ENCODE measurements at places on chromosomes 12 and 14.

- DNase-seq = no peak
Measured at GRCh38 chr14:60329274-60329673, 80.3 kb downstream of the PPM1A start.

GRCh38 chr12:57496822-57497221 lies 9.0 kb downstream of the MARS1 start:
- no peak for DNase-seq

DNA sequence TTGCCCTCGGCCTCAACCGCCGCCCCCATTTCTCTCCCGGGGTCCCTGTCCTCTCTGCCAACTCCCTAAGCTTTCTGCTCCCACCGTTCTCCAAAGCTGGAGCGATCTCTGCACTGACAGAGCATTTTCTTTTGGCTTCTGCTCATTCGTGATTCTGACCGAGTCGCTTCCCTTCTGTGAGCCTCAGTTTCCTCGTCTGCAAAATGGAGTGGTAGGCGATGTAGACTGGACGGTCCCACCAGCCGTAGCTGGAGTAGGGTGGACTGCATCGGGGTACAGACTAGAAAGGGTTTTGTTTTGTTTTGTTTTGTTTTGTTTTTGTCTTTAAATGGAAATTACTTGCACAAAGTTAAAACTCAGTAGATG lies 2.4 kb downstream of the VSX2 start:
- DNase-seq = no peak

DNA sequence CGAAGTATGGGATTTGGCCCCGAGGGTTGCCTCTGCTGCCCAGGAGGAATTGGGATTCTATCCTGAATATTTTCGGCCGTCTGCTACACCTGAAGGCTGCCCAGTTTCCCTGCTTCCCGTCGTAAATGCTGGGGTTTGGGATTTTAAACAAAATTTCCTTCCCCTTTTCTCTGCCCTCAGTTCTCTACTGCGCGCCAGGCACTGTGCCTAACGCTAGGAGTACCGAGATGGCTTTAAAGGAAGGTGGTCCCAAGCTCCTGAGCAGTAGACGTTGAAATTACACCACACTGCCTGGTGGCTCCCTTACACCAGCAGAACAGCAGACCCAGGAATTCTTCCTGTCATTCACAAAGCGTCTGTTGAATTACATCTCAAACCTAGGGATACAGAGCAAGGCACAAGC lies 566 bp upstream of the PRDM4 start:
- no peak for DNase-seq

DNA sequence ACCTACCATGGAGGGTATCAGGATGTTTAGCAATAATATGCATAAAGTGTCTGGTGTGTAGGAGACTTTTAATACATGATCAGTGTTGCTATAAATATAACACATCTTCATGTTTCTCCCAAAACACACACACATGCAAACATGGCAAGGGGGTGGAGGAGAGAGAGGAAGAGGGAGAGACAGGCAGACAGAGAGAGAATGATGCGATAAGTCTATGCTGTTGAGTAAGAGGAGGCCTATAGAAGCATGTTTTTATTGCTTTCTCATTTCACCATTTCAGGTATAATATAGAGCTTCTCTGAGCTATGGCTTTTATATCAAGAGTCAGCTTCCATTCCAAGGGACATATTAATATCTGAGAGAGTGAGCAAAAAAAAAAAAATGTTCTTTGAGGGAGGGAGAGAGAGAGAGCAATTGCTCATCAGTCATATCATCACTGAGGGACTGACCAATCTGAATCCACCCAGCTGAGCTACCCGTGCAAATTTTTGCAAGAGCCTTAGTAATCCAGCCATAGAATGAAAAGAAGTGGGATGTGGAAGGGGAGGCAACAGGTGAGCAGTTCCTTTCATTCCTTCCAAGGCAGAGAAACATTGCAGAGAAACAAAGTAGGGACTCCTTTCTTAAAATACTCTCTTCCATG lies 54.8 kb upstream of the RASSF8 start:
- peak; percentile 1 for DNase-seq

GRCh38 chr12:130127532-130127911 lies 34.7 kb upstream of the FZD10 start:
- DNase-seq = no peak

DNA sequence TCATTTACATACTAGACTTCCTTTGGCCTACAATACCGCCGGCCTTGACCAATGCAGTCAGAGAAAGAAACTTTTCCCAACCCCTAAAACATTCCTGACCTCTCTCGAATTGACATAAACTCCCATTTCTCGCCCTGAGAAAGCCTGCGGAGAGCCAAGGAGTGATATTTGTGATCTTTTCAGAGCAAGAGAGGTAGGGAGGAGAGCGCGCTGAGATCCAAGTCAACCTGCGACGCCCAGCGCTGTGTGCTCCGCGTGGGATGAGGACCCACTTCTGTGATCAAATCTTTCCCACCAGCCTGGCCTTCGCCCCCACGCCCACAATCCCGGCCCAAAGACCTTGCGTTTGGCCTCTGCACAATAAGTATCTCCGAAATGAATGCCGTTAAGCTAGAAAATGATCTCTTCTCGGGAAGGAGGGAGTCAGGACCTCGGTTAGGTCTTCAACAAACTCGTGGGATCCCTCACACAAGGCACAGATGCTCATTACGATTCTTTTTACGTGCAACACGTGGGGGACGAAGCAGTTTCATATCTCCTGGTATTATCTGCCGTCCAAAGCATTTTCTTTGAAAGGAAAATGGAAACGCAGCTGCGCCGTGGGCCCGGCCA lies 6.3 kb upstream of the NPAS3 start:
- DNase-seq = no peak

DNA sequence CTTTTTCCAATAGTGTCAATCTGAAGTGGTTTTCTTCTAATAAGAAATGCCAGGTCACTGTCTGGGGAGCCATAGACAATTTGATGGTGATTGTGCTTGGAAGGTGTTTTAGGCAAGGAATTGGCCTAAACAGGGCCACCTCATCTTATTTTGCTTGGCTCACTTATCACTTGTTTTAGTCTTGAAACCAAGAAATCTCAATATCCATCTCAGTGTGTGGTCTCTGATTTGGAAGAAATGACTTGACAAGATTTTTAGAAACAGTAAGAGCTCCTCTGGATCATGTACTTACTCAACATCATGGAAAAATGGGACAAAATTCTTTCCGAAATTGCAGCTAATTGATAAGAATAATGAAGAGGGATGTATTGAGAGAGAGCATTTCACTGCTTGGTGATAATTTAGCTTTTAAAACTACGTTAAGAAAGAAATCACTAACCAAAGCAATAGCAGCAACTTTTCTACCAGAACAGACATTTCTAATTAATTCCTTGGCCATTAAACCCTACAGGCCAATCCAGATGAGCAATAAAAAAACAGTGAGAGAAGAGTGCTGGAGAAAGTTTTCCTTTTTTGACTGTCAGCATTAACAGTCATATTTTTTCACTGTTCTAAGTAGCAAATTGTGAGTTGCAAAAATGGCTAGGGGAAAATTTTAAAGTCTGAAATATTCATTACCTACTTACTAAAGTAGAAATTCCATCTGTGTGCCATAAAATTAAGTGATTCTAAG lies 157.3 kb downstream of the AEBP2 start:
- no peak for DNase-seq

GRCh38 chr14:75426332-75427125 lies 1.3 kb upstream of the JDP2 start:
- DNase-seq = no peak

- peak; percentile 42 for DNase-seq
Measured at GRCh38 chr14:85444635-85445034, 85.3 kb upstream of the FLRT2 start.

DNA sequence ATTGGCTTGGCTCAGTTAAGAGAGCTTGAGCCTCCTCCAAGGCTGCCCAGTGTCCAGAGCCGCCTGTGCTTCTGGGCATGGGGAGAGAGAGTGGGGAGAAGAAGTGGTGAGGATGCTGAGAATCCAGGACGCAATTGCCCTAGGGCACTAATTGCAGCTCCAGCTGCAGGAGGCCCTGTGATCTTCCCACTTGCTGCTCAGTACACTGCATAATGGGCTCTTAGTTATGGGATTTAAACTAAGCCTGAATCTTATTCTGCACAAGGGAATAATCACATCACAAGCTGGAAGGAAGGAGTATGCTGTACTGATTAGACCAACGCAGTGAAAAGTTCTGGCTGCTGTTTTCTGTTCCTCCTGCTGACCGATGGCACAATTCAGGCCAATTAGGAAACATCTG lies 101.0 kb upstream of the PRMT8 start:
- no peak for DNase-seq

- DNase-seq = no peak
Measured at GRCh38 chr14:92724516-92725340, 23.7 kb downstream of the LGMN start.

GRCh38 chr14:24894583-24895242 lies 155.2 kb downstream of the STXBP6 start:
- no peak for DNase-seq

Measured in AML-193 (cell line).